Kidney (tissue), 22 donors: ENCODE measurements at places on chromosomes 6 and 20. TPM values are rescaled to one million over a fixed set of nuclear protein-coding genes. Genes with fewer than 3 reads are reported as not detected.

SLC17A1 gene
- total RNA-seq: 26.3 TPM

MACROD2 gene
- total RNA-seq: 10.0 TPM

ERVFRD-1 gene
- total RNA-seq: 0.57 TPM

GPR6 gene
- total RNA-seq: not detected

- DNase-seq: no peak
Measured at GRCh38 chr6:134744301-134744700, 205.6 kb downstream of the ALDH8A1 start.

DNA sequence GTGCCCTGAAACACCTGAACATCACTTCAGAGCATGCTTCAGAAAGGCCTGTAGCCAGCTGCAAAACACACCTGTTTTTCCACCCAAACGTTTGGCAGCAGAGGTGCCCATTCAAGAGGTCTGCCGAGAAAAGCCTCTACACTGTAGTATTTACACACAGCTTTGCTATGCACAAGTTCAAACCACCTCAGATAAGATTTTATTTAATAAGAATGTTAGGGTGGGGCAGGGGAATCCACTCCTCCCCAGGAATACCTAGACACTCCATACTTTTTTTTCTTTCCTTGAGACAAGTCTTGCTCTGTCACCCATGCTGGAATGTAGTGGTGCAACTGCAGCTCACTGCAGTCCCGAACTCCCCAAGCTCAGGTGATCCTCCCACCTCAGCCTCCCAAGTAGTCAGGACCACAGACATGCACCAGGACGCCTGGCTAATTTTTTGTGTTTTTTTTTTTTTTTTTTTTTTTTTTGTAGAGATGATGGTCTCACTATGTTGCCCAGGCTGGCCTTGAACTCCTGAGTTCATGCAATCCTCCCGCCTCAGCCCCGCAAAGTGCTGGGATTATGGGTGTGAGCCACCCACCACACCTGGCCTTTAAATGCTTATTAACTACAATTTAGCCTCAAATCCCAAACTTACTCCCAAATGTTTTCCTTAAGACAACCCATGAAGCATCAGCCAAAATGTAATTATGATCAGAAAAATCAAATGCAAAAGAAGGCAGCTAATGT is 9.7 kb downstream of the MRPL14 start:
- DNase-seq: no peak

DNA sequence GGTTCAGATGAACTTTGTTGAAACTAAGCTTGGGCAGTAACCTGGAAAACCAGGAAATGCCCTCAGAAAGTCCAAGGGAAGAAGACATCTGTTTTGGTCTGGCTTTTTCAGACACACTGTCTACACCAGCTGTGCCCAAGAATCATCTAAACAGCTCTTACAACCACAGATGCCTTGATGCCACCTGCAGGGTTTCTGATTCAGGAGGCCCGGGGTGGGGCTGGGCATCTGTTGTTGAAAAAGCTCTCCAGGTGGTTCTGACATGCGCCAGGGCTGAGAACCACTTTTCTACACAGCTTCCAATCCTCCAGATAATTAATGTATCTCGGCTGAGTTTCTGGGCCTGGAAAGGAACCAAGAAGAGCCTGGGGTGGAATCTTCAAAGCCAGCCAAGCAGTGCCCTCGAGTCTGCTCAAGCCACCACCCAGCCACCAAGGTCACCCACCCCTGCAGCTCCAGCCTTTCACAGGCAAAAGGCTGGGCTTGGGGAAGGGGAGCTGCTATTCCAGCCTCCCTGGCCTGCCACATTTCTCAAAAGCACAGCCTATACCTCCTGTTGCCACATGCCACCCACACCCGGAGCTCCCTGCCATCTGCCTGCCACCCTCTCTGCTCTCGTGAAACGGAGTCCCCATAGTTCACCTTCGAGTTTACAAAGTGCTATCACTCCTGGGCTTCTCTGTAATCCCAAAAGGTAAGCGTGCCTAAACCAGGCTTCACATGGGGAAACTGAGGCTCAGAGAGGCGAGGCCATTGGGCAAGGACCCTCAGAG is 9.4 kb downstream of the MDGA1 start:
- no peak for DNase-seq

DNA sequence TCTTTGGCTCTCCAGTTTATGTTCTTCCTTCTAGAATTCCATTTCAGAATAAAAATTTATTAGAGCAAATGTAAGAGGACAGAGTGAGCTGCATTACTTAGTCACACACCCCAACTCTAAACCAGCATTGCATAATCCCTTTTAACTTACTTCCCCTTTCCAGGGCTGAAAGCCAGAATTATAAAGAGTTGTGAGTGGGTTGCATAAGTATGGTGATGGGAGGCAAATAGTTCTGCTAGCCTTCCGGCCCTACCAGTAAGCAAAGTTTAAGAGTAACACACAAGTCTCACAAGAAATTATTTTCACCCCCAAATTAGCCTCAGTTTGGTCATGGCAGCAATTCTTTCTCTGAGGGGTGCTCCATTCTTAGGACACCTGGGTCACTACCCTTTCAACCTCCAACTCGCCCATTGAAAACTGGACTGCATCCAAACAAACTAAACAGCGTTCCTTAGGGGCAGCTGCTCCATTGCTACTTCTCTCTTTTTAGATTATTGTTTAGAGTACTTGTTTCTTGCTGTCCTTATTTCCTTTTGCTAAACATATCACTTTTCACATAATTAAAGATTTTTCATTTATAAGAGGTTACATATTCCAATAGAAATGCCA is 1.6 kb downstream of the KIAA0408 start:
- no peak for DNase-seq
